ENCODE measurements at places on chromosomes 2 and 18.
A peak's percentile ranks its signal among the peaks of the same experiment; 100 is the strongest.

GRCh38 chr2:7625392-7626138 is 708.4 kb downstream of the RNF144A start:
- H3K4me1 ChIP-seq = no peaks in the 10 kb centered on the region
- no peak for DNase-seq
- H3K27me3 ChIP-seq = peaks cover 21% of the 10 kb centered on the region
- no peak overlapping the region for H3K4me3 ChIP-seq
- no peaks in the 10 kb centered on the region for H3K36me3 ChIP-seq

DNA sequence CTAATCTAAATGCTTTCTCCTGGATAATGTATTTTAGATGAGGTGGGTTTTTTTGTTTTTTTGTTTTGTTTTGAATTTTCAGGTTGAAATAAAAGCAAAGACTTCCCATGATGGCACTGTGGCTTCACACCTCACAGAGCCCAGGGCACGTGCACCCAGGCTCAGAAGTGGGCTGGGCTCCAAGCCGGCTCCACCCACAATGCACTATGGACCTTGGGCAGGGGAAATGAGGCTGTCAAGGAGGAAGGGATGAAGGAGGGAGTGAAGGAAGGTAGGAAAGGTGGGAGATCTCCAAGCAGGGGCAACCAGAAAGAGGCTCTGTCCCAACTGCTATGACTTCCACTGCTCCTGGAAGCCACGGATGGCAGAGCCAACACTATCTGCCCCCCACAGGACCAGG is 60.4 kb downstream of the BIN1 start:
- no peak for DNase-seq
- H3K4me1 ChIP-seq = peaks cover 13% of the 10 kb centered on the region
- no peak overlapping the region for H3K4me3 ChIP-seq
- no peaks in the 10 kb centered on the region for H3K27me3 ChIP-seq
- H3K27ac ChIP-seq = no peak overlapping the region
- H3K36me3 ChIP-seq = peaks cover 6% of the 10 kb centered on the region

GRCh38 chr18:34911661-34912384 is 129.4 kb upstream of the MAPRE2 start:
- H3K27ac ChIP-seq = no peak overlapping the region
- DNase-seq = no peak
- no peaks in the 10 kb centered on the region for H3K36me3 ChIP-seq
- H3K4me1 ChIP-seq = peaks cover 7% of the 10 kb centered on the region
- no peak overlapping the region for H3K4me3 ChIP-seq

DNA sequence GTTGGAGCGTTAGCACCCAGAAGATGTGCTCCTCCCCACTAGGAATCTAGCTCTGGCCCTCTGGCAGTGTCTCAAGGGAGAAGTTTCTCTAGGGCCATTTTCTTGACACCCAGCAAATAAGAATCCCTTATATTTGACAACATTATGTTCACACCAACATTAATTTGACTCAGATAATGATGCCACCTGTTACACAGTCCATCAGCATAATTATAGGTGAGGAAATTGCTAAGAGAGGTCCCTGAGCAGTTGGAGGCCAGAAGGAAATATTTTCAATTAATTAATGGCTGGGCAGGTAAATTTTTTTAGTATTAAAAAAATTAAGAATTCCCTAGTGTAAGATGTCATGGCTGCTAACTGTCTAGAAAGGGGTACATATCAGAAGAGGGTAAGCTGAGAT is 36.5 kb downstream of the PRKCE start:
- H3K27ac ChIP-seq = no peak overlapping the region
- H3K4me1 ChIP-seq = peaks cover 64% of the 10 kb centered on the region
- H3K27me3 ChIP-seq = no peaks in the 10 kb centered on the region

DNA sequence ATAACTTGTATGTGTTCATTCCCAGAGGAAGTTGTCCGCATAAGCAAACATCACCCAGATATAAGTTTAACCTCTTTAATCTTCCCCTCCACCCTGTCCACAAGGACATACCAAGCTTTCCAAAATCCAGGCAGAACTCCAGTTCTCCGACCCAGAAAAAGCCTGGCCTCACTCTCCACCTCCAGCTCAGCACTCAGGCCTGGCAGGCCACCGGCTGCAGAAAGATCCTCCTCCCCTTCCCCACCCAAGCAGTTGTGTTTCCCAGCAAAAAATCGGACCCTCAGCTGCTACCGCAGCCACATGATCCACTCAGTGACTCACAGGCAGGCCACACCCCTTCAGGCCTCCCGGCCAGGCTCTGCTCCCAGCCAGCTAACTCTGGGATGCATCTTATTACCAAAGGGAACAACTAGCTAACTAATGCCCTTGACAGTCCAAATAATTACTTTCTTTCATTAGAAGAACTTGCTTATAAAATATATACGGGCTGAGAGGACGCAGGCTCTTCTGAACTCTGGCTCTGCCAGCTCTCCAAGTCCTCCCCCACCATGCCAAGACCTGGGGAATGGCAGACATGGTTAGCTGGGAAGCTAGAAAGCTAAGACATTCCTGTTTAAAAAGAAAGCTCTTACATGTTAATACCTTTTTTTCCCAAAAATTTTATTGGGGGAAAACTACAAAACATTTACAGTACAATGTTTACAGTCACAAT is 4.5 kb downstream of the ZFP36L2 start:
- H3K27ac ChIP-seq = peak overlapping the region; percentile 99
- H3K36me3 ChIP-seq = peaks cover 36% of the 10 kb centered on the region
- peak; percentile 90 for DNase-seq
- H3K4me3 ChIP-seq = peak overlapping the region; percentile 94

DNA sequence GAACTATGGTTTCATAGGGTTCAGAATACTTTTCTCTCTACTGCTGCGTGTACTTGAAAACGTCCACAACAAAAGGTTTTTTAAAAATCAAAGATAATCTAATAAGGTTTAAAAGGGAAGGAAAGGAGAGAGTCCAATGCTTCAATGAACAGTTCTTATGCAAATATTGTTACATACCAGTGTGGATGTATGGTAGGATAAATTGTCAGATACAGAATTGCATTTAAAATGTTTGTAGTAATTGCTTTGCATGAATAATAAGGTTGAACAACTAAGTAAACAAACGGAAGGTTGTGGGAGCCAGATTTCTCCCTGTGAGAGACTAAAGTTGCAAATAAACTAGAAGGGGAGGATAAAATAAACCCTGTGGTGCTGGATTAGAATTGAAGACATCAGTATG is 53.8 kb upstream of the RBBP8 start:
- H3K4me1 ChIP-seq = no peaks in the 10 kb centered on the region
- no peak overlapping the region for H3K27ac ChIP-seq
- no peak overlapping the region for H3K4me3 ChIP-seq
- no peaks in the 10 kb centered on the region for H3K36me3 ChIP-seq
- no peak for DNase-seq
- H3K27me3 ChIP-seq = no peaks in the 10 kb centered on the region

DNA sequence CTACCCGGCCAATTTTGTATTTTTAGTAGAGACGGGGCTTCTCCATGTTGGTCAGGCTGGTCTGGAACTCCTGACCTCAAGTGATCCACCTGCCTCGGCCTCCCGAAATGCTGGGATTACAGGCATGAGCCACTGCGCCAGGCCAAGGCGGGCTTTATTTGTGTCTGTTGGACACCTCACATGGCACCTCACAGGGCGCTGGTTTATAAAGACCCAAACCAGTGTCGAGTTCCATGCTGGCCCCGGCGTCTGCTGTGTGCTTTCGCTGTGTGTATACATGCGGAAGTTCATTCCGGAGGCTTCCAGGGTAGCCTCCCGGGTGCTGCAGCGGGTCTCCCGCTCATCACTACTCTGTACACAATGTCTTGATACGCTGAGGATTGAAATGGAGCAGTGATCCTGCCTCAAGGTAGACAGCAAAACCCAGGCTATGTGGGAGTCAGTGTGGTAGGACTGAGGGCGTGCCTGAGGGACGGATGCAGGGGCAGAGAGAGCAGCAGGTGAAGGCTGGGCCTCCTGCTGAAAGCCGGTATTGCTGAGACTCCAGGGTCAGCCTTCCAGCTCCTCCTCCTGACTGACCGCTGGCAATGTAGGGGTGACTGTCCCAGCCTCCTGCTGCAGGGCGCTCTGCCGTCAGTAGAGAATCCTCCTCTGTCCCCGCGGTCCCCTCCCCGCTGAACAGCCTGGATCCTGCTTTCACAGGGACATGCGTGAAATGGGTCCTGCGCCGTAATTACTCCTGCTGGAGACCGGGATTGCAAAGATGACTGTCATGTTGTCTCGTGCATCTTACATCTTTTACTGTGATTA is 22.7 kb downstream of the LDLRAD4 start:
- no peak overlapping the region for H3K4me3 ChIP-seq
- no peak overlapping the region for H3K27ac ChIP-seq
- no peaks in the 10 kb centered on the region for H3K36me3 ChIP-seq
- H3K4me1 ChIP-seq = peaks cover 37% of the 10 kb centered on the region

DNA sequence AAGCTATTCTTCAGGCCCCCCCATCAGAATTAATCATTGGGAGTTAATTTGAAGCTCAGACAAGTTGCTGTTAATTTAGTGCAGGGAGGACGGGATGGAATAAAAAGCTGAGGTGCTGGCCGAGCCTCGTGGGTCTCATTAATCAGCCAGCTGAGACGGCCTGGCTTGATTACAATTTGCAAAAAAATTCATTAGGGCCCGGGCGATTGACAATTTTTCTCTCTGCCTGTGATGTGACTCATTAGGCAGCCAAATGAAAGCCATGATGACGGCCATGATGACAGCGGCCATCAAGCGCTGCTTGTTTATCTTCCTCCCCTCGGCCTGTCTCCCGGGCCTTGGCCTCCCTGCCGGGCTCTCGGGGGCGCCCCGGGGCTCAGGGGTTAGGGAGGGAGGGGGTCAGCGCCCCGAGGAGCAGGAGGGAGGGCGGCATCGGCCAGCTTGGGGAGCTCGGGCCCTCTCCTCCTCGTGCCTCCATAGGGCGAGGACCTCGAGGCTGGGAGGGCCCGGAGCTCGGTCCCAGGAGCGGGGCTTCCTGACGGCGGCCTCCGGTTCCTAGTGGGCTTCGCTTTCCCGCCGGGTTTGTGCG is 5.2 kb downstream of the GBX2 start:
- no peak overlapping the region for H3K27ac ChIP-seq
- peak overlapping the region; percentile 63 for H3K4me3 ChIP-seq
- DNase-seq = no peak

- no peak for DNase-seq
- H3K27ac ChIP-seq = no peak overlapping the region
- no peaks in the 10 kb centered on the region for H3K27me3 ChIP-seq
- no peaks in the 10 kb centered on the region for H3K4me1 ChIP-seq
Measured at GRCh38 chr18:54904581-54904980, 54.7 kb downstream of the CCDC68 start.

- H3K4me3 ChIP-seq = no peak overlapping the region
- H3K27ac ChIP-seq = no peak overlapping the region
- H3K36me3 ChIP-seq = no peaks in the 10 kb centered on the region
- H3K27me3 ChIP-seq = no peaks in the 10 kb centered on the region
- no peaks in the 10 kb centered on the region for H3K4me1 ChIP-seq
Measured at GRCh38 chr18:65835881-65836280, 85.1 kb downstream of the CDH7 start.

DNA sequence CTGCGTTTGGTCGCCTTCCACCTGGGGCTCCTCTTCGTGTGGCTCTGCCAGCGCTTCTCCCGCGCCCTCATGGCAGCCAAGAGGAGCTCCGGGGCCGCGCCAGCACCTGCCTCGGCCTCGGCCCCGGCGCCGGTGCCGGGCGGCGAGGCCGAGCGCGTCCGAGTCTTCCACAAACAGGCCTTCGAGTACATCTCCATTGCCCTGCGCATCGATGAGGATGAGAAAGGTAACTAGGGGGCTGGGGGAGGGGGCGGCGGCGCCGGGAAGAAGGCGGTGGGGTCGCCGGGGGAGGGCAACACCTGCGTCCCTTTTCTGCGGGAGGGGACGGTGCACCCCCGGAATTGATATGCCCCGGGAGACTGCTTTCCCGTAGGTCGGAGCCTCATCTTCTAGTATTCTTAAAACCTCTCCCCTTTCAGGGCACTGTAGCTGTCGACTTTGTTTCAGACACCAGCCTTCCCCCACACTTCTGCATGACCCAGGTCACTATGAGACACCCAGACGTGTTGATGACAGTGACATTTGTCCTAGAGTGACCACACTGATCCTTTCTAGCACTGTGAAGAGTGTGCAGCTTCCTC is 755 bp downstream of the SPAST start:
- DNase-seq = no peak
- no peaks in the 10 kb centered on the region for H3K27me3 ChIP-seq

DNA sequence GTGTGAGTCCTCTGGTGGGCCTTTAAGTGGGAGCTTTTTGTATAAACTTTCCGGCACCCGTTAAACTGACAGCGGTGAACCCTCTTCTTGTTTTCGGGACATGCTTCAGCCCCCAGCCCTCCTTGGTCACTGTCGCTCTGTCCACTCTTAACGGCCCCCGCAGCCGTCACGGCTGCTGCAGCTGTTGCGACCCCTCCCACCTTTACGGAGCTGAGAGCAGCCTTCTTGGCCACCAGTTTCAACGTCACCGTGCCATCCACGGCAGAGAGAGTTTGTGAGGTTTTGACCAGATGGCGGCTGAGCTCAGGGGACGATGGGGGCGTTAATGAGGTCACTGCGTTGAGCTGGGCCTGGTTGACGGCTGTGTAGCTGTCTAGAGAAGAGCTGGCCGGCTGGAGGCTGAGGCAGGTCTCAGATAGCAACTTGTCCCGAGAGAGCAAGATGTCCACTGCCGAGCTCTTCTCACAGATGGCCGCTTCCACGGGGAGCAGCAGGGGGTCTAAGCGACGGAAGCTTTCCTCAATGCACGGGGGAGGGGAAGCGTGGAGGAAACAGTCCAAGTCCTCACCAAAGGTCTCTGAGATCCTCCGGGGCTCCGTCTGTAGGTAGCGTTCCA is 41.9 kb downstream of the KLF7 start:
- no peak overlapping the region for H3K4me3 ChIP-seq
- H3K27me3 ChIP-seq = no peaks in the 10 kb centered on the region
- peak overlapping the region; percentile 66 for H3K27ac ChIP-seq
- DNase-seq = no peak
- H3K36me3 ChIP-seq = peaks cover 18% of the 10 kb centered on the region
- peaks cover 74% of the 10 kb centered on the region for H3K4me1 ChIP-seq

- H3K4me1 ChIP-seq = peaks cover 52% of the 10 kb centered on the region
- DNase-seq = no peak
- H3K4me3 ChIP-seq = no peak overlapping the region
Measured at GRCh38 chr18:3151399-3152264, 68.1 kb downstream of the MYOM1 start.

DNA sequence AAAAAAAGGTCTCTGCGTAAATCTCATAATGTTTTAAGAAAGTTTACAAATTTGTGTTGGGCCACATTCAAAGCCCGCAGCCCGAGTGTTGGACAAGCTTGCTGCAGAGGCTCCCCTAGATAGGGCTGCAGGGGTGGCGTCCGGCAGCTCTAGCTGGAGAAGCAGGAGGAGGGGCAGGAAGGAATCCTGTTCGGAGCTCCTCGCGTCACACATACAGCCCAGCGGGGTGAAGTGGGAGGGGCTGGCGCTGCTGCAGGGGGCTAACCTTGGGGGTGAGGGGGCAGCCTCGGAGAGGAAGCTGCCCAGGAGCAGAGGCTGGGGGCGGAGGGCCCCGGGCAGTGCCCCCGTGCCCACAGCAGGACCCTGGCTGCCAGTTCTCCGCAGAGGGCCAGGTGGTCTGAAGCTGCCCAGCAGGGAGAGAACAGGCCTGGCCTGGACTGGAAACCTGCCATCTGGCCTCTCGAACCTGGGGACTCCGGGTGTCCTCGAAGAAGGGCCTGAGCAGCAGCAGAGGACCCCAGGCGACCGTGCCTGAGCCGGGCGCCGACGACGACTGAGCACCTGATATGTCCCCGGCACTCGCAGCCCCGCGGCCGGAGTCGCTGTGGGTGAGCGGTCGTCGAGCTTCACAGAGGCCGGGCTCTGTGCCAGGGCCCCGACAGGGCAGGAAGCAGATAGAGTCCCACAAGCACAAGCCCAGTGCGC is 2.6 kb upstream of the GPR35 start:
- peak; percentile 18 for DNase-seq
- no peaks in the 10 kb centered on the region for H3K27me3 ChIP-seq
- no peak overlapping the region for H3K27ac ChIP-seq
- H3K4me1 ChIP-seq = no peaks in the 10 kb centered on the region

GRCh38 chr2:18637196-18637595 is 47.8 kb upstream of the NT5C1B start:
- peaks cover 3% of the 10 kb centered on the region for H3K36me3 ChIP-seq
- no peak for DNase-seq
- no peaks in the 10 kb centered on the region for H3K27me3 ChIP-seq
- H3K4me3 ChIP-seq = no peak overlapping the region

Data from left ventricle myocardium inferior (tissue), 1 donor.